ENCODE measurements at places on chromosomes 11 and 22. TPM values are rescaled to one million over a fixed set of nuclear protein-coding genes. Genes with fewer than 3 reads are reported as not detected.

The JAML gene
- total RNA-seq: not detected

The KDM4D gene
- total RNA-seq: 1.1 TPM

The PIWIL4 gene
- 1.2 TPM for total RNA-seq

The ROM1 gene
- total RNA-seq: 3.0 TPM

The GALR3 gene
- total RNA-seq: not detected

The VSIG10L2 gene
- not detected for total RNA-seq

The KLHDC7B gene
- 0.24 TPM for total RNA-seq

The ZNRD2 gene
- 63.3 TPM for total RNA-seq

The OR51B5 gene
- not detected for total RNA-seq

The OR51B4 gene
- not detected for total RNA-seq

The KCTD14 gene
- 6.0 TPM for total RNA-seq

The OR52E8 gene
- total RNA-seq: not detected

The RHOD gene
- total RNA-seq: 149 TPM
